ENCODE measurements at places on chromosomes 13 and 19.

DNA sequence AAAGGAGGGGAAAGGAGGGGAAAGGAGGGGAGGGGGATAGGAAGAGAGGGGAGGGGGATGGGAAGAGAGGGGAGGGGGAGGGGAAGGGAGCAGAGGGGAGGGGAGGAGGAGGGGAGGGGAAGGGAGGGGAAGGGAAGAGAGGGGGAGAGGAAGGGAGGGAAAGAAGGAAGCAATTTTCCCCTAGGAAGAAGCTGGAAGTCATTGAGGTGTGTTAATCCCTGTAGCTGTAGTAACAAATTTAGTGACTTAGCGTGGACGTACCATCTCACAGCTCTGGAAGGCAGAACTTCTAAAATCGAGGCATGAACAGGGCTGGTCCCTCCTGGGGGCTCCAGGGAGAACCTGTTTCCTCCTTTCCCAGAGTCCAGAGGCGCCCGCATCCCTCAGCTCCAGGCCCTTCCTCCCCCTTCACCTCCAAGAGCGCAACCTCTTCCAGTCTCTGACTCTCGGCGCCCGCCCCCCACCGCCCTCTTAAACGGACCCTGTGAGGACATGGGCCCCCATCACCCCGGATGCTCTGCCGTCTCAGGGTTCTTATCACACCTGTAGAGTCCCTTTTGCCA is 5.6 kb upstream of the CDC34 start:
- no peak for ATAC-seq

GRCh38 chr13:77919246-77919920 is 752 bp upstream of the EDNRB start:
- ATAC-seq, result no peak

GRCh38 chr13:88068975-88069374 is 397.8 kb downstream of the SLITRK5 start:
- no peak for ATAC-seq

DNA sequence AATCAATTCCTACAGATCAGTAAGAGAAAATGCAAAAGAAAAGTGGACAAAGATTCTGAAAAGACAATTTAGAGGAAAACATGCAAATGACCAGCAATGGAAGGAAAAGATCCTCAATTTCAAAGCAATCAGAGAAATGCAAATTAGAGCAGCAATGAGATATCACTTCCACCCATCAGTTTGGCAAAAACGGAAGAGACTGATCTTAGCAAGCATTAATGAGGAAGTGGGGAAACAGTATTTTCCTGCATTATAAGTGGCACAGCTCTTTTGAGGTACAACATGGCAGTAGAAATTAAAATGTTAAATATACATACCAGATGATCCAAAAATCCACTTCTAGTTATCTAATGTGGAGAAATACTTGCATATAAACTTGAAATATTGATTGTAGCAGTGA is 69.1 kb upstream of the SLC7A1 start:
- no peak for ATAC-seq

- ATAC-seq, result no peak
These were observed 54.5 kb upstream of the GPI start for GRCh38 chr19:34310494-34310981.

Measured in esophagus mucosa (tissue), 1 donor.